ENCODE measurements at places on chromosomes 7 and 10.

GRCh38 chr7:112495810-112496462, 15.1 kb downstream of the LSMEM1 start:
- DNase-seq = no peak

DNA sequence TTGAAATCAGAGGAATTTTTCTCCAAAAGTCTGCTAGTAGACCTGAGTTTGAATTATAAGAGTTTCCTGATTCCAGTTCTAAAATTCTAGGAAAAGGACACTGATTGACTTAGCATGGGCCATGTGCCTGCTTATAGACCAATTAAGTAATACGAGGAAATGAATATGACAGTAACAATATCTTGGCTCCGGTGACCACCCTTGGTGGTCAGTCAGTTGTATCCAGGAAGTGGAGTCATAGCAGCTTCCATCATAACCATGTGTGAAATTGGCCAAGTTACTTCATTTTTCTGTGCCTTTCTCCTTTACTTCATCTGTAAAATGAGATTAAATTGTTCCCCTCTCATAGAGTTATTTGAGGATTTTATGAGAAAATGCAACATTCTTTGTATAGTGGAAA, 66.9 kb downstream of the MTPAP start:
- no peak for DNase-seq

DNA sequence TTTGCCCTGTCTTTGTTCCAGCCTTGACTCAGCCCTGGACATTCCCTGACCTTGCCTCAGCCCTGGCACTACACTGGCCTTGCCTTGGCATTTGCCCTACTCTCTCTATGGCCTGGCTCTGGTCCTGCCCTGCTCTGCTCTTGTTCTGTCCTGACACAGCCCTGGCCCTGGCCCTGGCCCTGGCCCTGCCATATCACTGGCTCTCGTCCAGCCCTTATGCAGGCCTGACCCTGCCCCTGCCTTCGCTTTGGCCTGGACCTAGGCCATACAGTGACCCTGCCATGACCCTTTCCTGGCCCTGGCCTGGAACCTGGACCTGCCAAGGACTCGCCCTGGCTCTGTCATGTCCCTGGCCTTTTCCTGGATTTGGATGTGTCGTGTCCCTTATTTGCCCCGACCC, 646.0 kb downstream of the ZNF37A start:
- DNase-seq = no peak

- no peak for DNase-seq
Observed at GRCh38 chr7:150631866-150632864, at the start of gene GIMAP6. Gene GIMAP6 (minus strand): TSS chr7:150632385. CDS start chr7:150630142, 2,243 bp downstream.

DNA sequence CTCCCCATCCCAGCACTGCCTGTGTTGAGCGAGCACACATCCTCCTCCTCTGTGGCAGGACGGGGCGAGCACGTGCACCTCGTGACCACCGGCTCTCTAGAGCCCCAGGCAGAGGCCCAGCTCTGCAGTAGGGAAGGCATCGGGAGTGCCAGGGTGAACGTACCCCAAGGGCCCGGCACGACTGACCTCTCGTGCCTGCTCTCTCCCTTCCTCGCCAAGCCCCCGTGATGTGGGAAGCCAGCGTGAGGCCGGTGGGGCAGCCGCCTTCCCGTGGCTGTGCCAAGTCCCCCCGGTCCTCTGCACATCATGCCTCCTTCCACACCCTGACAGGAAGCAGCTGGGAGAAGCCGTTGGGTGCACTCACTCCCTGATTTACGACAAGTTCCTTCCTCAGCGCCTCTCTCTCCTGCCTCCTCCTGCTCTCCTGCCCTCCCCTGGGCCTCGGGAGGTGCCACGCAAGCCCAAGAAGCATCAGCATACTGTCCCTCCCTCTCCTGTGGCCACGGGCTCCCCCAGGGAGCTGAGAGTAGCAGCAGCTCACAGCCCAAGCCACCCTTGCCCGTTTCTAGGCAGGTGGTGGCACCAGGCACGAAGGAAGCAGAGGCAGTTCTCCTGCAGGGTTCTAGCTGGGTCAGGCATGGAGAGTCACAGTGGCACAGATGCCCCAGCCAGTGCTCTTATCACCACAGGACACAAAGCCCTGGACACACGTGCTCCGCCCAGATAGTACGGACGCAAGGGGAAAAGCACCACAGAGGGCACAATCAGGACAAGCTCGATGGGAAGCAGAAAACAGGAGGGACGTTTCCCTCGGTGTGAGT, 47.0 kb downstream of the AMZ1 start:
- no peak for DNase-seq

DNA sequence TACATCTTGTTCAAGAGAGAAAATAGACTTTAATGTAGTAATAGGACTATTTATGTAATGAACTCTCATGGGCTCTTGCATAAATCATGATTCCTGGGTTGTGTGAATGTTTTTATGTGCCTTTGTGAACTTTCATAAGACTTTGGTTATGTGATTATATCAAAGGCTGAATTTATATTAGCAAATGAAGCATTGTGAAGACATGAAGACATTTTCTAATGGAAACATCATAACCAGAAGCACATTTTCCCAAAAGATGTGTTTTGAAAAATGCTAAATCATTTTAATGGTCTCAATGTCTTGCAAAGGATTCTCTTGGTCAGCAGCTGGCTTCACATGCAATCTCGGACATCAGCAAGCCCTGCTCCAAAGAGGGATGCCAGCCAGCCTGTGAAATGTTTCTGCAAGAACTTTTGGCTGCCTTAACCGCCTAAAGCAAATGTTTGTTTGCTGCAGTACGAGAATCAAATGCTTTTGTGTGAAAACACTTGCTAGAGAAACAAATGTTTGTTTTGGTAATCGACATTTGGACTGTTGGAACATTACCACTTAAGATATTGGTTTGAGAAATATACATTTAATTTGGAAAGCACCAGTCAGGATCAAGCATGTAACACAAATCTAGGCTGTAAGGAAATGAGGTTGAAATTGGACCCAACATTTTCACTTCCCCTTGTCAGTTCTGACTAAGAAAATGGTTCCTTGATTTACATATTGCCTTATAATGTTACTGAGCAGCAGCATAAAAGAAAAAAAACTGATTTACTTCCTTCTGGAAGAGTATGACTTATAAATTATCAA, 102.1 kb downstream of the RTKN2 start:
- no peak for DNase-seq

- no peak for DNase-seq
Observed at GRCh38 chr7:140526787-140527664, 47.7 kb upstream of the MKRN1 start.

DNA sequence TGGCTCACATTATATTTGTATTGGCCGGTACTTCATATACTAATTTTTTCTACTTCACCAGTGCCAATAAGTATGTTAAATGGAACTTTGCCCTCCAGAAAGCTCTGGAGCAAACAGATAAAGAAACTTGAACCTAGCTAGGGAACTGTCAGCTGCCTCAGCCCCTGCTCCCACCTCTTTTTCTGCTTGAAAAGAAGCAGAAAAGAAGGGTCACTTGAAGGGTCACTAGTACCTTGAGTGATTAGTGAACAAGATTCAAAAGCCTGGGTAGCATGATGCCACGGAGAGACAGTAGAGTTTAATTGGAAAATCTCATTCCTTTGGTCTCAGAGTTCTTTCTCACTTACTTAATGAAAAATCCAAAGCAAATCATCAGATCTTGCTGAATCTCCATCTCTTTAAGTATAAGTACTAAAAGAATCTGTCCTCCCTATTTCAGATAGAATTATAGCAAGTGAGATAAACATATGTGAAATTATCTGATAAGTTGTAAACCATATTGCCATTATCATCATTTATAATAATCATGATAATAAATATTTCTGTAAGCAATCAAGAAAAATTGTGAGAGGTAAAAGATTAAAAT, 47.7 kb downstream of the PTN start:
- DNase-seq = no peak

- no peak for DNase-seq
Observed at GRCh38 chr7:7190142-7190541, 7.8 kb downstream of the C1GALT1 start.

DNA sequence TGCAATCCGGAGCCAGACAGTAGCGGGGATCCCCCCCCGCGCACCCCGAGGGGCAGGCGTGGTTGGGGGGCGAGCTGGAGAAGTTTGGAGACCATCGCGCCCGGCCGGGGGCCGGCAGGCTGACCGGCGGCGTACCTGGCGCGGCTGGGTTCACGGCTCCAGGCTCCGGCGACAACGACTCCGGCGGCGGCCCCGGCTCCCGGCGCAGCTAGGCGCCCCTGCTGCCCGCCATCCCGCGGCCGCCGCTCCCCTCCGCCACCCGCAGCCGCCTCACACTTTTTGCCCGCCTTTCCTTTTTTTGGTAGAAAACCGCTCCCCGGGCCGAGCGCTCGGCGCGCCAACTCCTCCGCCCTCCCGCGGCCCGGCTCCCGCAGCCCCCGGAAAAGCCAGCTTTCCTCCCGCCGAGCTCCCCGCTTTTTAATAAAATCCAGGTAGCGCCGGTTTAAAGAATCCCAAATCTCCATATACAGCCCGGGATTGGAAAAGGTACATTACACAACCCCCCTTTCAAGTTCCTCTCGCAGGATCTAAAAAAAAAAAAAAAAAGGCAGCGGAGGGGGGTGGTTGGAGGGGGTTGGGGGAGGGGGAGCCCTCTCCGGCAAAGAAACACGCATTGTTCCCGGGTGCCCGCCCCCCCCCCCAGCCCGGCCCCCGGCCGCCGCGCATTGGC, at the start of gene TNRC18:
TNRC18 (minus strand) TSS at position 529 of the 670 bp plus-strand sequence. CDS start 2,588 bp downstream, outside the sequence.
- peak; percentile 81 for DNase-seq
